Cardiac muscle cell (in vitro differentiated cells and primary cell): ENCODE measurements at places on chromosomes 11 and 22. TPM values are rescaled to one million over a fixed set of nuclear protein-coding genes. Genes with fewer than 3 reads are reported as not detected.

GRCh38 chr22:23501261-23501619 is 78.8 kb downstream of the IGLL1 start:
- no peak for DNase-seq

DNA sequence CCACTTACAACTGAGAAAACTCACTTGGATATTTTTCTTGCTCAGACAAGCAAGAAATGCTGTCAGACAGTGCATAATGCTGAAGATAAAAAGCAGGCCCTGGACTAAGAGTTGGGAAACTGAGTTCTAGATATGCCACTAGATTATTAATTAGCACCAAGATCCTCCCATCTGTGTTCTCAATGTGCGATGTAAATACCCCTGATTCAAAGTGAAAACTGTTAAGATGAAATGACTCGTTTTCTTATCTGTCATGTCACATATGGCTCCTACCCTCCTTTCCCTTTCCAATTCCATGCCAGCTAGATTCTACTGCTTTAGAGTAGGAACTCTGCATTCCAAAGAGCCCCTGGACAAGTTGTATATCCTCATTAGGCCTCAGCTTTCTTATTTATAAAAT is 88.9 kb upstream of the CLNS1A start:
- DNase-seq, result no peak

- DNase-seq, result peak; percentile 61
Observed at GRCh38 chr22:20783844-20784723, 10.2 kb downstream of the SERPIND1 start.

DNA sequence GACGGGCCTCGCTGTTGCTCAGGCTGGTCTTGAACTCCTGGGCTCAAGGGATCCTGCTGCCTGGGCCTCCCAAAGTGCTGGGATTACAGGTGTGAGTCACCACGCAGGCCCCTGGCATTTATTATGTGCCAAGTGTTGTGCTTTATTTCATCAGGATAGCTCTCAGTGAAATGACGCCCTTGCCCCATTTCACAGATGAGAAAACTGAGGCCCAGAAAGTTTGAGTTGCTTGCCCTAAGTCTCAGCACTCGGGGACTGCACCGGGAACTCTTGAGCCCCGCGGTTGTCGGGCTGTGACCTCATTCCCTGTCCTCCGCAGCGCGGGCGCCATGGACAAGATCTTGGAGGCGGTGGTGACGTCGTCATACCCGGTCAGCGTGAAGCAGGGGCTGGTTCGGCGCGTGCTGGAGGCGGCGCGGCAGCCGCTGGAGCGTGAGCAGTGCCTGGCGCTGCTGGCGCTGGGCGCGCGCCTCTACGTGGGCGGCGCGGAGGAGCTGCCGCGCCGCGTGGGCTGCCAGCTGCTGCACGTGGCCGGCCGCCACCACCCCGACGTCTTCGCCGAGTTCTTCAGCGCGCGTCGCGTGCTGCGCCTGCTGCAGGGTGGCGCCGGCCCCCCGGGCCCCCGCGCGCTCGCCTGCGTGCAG is 7.3 kb downstream of the USP35 start:
- DNase-seq, result no peak

GRCh38 chr22:22372086-22372485 is 127.5 kb downstream of the VPREB1 start:
- no peak for DNase-seq

GRCh38 chr11:43732225-43732624 is 51.7 kb downstream of the HSD17B12 start:
- DNase-seq, result no peak

- DNase-seq, result no peak
Observed at GRCh38 chr11:32920570-32920969, 28.0 kb downstream of the QSER1 start.

The SPON1 gene
- total RNA-seq, result 13.3 and 28.8 TPM in 2 replicates

GRCh38 chr11:130551388-130551787 is 102.9 kb downstream of the ADAMTS15 start:
- no peak for DNase-seq

The ARHGAP20 gene
- 0.30 and 0.53 TPM in 2 replicates for total RNA-seq

DNA sequence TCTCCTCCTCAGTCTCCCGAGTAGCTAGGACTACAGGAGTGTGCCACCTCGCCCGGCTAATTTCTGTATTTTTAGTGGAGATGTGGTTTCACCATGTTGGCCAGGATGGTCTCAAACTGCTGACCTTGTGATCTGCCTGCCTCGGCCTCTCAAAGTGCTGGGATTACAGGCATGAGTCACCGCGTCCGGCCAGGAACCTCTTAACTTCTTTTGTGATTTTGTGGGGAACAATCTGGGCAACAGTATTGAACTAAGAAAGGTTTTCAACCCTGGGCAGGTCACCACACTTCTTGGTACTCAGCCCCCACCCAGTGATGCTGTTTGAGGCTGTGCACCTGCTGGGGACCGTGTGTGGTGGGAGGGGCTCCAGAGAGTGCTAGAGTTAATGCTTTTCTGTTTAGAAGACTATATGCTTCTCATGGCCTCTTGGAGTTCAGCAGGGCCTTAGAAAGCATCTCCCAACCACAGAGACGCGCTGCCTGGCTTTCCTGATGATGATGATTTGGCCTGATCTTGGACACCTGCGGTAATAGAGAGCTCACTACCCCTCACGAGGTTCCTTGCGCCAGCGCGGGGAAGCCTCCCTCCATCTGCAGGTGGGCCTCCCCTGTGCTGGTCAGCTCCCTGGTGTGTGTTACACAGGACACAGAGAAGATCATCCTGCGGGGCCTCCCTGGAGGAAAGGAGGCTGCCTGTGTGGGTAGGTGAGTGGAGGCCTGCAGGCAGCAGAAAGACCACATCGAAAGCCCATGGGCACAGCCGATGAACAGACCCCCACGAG is 1.2 kb downstream of the DENND6B start:
- no peak for DNase-seq

DNA sequence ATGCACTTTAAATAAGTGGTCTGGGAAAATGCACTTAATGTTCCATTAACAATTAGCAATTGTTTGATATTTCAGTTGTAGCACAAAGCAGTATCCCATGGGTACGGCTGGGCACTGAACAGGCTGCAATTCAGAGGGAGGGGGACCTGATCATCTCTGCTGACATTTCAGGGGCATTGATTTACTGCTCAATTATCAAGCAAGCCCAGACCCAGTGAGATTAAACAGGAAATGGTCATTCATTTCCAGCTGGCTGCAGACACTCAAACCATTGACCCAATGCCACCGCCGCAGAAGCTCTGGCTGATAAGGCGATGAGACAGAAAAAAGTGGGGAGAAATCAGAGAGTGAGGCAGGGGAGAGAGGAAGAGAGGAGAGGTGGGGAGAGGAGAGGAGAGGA is 1.2 kb downstream of the GPR83 start:
- no peak for DNase-seq

The C11orf52 gene
- total RNA-seq, result 5.5 and 7.4 TPM in 2 replicates

DNA sequence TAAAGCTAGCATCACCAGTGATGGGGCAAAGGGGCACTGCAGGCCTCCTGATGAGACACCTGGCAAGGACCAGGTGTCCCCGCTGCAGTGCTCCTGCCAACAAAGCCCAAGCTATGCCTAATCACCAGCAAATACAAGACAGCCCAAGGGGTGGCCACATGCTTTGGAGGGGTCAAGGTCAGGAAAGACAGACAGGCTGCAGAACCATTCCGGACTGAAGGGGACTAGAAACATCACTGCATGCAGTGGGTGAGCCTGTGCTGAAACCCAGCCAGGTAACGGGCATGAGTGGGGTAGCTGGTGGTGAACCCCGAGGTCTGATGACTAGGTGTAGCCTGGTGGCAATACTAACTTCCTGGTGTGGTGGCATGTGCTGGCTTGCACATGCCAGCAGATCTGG is 111.1 kb downstream of the MED15 start:
- no peak for DNase-seq

- DNase-seq, result no peak
Observed at GRCh38 chr11:119729951-119730613, 1.1 kb upstream of the NECTIN1 start.

DNA sequence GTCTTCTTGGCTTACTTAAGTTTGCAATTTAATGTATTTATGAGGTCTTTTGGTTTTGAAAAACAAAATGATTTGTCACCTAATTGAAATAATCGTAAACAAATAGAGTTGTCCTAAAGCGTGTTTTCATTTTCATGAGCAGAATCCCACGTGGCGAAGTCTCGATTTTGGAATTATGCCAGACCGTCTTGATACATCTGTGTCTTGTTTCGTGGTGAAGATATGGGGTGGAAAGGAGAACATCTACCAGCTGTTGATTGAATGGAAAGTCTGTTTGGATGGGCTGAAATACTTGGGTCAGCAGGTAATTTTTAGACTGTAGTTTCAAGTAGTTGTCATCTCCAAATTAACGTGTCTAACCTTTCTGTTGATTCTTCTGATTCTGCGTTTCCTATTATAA is 64.7 kb downstream of the UVRAG start:
- no peak for DNase-seq

- DNase-seq, result no peak
Observed at GRCh38 chr11:118099838-118100556, 13.2 kb upstream of the SMIM35 start.

GRCh38 chr11:3867209-3868091 is 12.0 kb downstream of the STIM1 start:
- peak; percentile 92 for DNase-seq

The PATE2 gene
- 0.11 TPM in 1 of 2 replicates, not detected in the other for total RNA-seq

DNA sequence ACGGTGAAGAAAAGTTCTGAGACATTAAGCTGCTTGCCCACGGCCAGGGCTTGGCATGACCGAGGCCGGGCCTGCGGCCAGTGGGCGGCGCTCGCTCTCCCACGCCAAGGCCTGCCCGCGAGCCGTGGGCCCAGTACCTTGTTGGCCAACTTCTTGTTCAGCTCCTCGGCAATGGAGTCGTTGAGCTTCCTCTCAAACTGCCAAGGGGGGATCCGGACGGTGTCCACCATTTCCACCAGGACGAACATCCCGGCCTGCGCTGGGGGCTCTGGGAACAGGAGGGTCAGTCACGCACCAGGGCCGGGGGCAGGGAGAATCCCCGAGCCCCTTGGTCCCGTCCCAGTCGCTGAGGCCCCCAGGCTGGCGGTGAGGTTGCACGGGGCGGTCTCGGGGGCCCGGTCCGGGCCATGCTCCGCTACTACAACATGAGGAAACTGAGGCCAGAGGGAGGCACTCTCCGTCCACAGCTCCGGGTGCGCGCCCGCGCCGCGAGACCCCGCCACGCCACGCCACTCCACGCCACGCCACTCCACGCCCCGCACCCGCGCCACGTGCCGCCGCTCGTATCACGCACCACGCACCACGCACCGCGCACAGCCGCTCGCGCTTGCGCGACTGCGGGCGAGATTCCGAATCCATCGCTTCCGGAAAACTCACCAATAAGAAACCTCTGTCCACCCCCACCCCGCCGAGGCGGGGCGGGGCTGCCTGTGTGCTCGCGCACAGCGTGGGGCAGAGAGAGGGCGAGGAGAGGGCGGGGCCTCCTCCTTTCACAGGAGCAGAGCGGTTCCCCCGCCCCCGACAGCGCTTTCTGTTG is at the start of gene POLR3H:
Gene POLR3H (minus strand): TSS at position 617 of the 817 bp plus-strand sequence. CDS start 369 bp downstream, at position 248.
- peak; percentile 99 for DNase-seq

The C11orf87 gene
- total RNA-seq, result 0.42 and 0.49 TPM in 2 replicates

DNA sequence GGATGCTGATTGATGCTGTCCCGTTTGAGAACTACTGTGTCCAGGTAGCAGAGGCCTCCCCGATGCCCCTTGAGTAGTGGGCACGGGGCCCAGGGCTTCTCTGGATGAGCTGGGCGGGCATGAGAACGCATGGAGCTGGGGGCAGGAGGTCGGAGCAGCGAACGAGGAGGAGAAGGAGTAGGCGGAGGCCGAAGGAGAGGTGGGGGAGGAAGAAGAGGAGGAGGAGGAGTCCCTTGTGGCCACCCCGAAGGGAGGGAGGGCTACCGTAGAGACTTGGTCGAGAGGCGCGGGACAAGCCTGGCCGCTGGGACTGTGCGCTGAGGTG is 62.9 kb downstream of the CRYBB2 start:
- no peak for DNase-seq

The DENND5A gene
- total RNA-seq, result 120 and 196 TPM in 2 replicates

The ELP4 gene
- total RNA-seq, result 22.1 and 28.7 TPM in 2 replicates

The CATSPER1 gene
- total RNA-seq, result not detected in 2 replicates

GRCh38 chr11:116970485-116971292 is 127.5 kb downstream of the SIK3 start:
- DNase-seq, result no peak

The BARX2 gene
- 0.11 and 0.36 TPM in 2 replicates for total RNA-seq
